ENCODE measurements at places on chromosomes 6 and 20. TPM values are rescaled to one million over a fixed set of nuclear protein-coding genes. Genes with fewer than 3 reads are reported as not detected.
A peak's percentile ranks its signal among the peaks of the same experiment; 100 is the strongest.

The PCIF1 gene
- 75.0 TPM for total RNA-seq

The SIRPB2 gene
- not detected for total RNA-seq

The ELOVL4 gene
- total RNA-seq = 1.6 TPM

The SLC22A16 gene
- total RNA-seq = not detected

The PDE10A gene
- 0.12 TPM for total RNA-seq

The MUCL3 gene
- 0.09 TPM for total RNA-seq

The TRAPPC3L gene
- not detected for total RNA-seq

The SCRT2 gene
- not detected for total RNA-seq

The FAM162B gene
- not detected for total RNA-seq

The COL21A1 gene
- not detected for total RNA-seq

DNA sequence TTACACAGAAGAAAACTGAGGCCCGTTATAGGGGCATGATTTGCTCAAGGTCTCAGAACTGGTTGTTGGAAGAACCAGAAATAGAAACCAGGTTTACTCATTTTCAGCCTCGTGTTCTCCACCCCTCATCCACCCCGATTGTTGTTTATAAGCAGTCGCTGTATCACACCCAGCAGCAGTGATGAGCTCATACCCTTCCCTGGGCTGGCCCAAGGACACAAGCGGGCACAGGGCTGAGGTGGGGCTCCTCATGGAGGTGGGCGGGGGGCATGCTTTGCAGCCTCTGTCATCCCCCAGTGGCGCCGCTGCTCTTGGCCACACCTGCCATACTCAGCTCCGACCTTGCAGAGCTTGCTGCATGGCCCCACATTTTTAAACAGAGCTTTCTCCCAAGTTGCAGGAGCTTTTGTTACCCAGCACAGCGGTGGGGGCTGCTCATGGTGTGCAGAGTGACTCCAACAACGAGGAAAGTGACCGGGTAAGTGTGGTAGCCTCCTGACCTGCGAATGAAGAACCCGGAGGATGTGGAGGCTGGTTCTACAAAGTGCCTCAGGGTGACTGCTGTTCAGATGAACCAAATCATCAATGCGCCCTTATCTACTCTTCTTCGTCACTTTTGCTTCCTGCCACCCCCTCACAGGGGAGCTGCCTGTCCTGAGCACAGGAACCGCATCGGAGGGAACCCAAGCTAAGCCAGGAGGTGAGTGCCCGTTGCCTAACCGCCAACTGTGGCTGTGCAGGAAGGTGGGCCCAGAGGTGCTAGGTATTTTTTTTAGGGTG, 43.6 kb upstream of the NKX2-2 start:
- peak; percentile 8 for DNase-seq

GRCh38 chr20:4573564-4574355, 147.9 kb upstream of the PRND start:
- no peak for DNase-seq

- DNase-seq = no peak
These were observed at the start of gene PDE10A for GRCh38 chr6:165662749-165663376. Gene PDE10A, minus strand, starts transcription at chr6:165663241. Its CDS starts 430 bp downstream, at chr6:165662811.

DNA sequence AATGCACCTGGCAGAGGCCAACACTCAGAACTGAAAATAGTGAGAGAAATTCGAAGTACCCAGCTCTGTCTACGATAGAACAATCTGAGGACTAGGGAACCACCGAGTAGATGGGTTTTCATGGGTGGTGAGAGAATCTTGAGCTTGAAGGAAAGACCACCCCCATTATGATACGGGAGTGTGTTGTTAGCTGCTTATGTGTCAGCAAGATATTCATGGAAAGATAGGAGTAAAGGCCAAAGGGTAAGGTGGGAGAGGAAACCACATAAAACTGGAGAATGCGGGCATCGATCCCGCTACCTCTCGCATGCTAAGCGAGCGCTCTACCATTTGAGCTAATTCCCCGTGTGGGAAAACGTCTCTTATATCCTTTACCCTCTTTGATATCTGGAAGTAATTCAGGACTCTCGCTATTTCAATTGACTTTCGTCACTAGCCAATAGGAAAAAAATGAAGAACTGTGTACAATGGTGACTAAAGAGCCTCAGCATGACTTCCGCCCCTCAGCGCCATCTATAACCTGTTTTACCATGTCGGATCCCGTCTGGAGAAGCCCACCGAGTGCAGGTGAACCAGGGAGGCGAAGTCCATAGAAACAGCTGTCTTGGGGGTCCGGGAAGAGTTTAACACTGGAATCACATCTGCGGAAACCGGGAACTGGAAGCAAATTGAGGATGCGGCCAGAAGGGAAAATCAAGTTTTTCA, 25.0 kb upstream of the ABT1 start:
- peak; percentile 26 for DNase-seq

- no peak for DNase-seq
These were observed 101.1 kb upstream of the CLDN20 start for GRCh38 chr6:155162682-155163081.

DNA sequence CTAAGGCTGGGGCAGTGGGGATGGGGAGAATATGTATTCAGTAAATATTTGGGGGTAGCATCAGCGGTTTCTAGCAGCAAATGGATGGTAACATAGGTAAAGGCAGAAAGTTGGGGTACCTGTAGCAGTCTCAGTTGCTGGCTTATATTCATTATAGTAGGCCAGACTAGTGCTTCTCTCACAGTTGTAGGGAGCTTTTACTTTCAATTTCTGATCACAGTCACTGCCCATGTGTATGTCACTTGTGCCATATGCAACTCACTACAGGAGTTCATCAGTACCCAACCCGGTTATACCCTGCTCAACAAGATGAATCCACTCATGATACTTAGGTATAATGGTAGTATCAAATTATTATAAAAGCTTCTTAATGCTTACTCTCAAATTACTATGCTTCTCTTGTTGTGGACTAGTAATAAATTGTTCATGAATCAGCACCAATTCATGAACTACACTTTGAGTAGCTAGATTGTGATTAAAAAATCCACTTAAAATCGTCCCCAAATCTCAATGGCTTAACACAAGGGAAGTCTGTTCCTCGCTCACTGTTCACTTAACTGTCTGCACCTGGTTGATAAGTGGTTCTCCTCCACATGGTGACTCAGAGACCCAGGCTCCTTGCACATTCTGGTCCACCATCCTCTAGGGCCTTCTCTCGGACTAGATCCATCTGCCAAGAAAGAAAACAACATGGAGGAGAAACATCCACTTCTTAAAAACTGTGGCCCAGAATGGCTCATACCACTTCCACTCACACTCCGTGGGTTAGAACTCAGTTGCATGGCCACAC, 31.3 kb upstream of the MYLIP start:
- no peak for DNase-seq

DNA sequence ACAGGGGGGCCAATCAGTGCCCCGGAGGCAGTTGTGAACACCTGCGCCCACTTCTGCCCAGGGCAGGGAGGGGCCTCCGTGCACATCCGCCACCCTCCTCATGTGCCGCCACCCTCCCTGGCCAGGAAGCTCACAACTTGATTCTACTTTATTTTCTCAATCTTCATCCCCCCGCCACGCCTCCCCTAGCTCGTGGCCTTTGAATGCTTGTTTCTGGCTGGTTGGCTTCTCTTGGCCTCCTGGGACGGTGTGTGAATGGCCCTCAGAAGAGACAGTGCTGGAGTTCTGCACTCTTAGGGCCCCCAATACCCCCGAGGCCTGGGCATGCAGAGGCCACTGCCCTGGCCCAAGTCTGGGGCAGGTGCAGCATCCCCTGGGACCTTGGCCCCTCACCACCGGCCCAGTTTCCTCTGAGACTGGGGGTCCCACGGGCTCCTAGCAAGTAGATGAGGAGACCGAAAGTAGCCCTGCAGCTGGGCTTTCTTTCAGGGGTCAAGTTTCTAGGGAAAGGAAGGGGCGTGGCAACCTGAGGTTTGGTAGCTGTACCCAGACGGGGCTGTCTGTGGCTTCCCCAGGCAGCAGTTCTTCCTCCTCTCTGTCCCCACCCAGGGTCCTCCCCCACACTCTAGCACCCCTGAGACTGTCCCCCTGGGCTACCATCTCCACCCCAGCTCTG, 1.3 kb downstream of the RGS19 start:
- peak; percentile 63 for DNase-seq

GRCh38 chr6:164099269-164099865, 684.8 kb downstream of the QKI start:
- no peak for DNase-seq

- DNase-seq = no peak
These were observed 112.0 kb downstream of the DOK5 start for GRCh38 chr20:54587408-54587807.
